Chondrocyte (in vitro differentiated cells): ENCODE measurements at places on chromosomes 4 and X. TPM values are rescaled to one million over a fixed set of nuclear protein-coding genes. Genes with fewer than 3 reads are reported as not detected.
A peak's percentile ranks its signal among the peaks of the same experiment; 100 is the strongest.

Gene ANAPC10
- total RNA-seq: 17.7 to 21.4 TPM (median 18.3 TPM) in 3 replicates

Gene MEPE
- not detected in 3 replicates for total RNA-seq

Gene ARMCX4
- total RNA-seq: 13.3 to 15.4 TPM (median 15.2 TPM) in 3 replicates

Gene CBLL2
- not detected in 3 replicates for total RNA-seq

Gene RNF113A
- total RNA-seq: 12.7 to 17.4 TPM (median 14.8 TPM) in 3 replicates

Gene FGFBP1
- total RNA-seq: not detected in 3 replicates

Gene GUCY1B1
- total RNA-seq: 13.7 to 21.5 TPM (median 20.5 TPM) in 3 replicates

Gene PLAC8
- 0.51 TPM in 1 of 3 replicates, not detected in the others for total RNA-seq

Gene MAGEC2
- not detected in 3 replicates for total RNA-seq

DNA sequence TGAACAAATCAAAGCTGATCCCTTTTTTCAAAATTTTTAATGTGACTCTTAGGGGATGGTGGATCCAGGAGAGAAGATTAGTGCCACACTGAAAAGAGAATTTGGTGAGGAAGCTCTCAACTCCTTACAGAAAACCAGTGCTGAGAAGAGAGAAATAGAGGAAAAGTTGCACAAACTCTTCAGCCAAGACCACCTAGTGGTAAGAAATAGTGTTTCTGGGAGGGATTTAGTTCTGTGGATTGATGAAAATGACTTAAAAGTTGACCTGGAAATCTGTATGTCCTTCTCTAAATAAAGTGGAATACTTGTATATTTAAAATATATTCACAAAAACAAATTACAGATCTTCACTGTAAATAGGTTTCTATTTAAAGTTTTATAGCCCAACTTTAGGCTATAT lies 29.2 kb downstream of the NUDT9 start:
- no peak overlapping the region for H3K27ac ChIP-seq
- no peaks in the 10 kb centered on the region for H3K27me3 ChIP-seq
- H3K4me1 ChIP-seq: no peaks in the 10 kb centered on the region
- peaks cover 11% of the 10 kb centered on the region for H3K36me3 ChIP-seq
- DNase-seq: no peak

DNA sequence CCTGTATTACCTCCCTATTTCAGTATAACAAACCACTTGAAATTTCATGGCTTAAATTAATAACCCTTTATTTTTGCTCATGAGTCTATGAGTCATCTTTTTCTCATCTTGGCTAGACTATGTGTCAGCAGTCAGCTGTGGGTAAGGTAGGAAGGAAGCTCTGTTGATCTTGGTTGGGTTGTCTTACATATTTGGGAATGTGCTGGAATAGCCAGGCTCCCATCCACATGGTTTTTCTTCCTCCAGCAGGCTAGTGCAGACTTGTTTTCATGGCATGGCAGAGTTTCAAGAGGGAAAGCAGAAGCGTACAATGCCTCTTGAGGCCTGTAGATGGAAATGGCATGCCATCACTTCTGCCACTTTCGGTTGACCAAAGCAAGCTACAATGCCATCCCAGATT lies 89.7 kb downstream of the LINC00632 start:
- no peaks in the 10 kb centered on the region for H3K36me3 ChIP-seq
- H3K4me1 ChIP-seq: peaks cover 4% of the 10 kb centered on the region
- no peak for DNase-seq
- H3K27me3 ChIP-seq: no peaks in the 10 kb centered on the region

DNA sequence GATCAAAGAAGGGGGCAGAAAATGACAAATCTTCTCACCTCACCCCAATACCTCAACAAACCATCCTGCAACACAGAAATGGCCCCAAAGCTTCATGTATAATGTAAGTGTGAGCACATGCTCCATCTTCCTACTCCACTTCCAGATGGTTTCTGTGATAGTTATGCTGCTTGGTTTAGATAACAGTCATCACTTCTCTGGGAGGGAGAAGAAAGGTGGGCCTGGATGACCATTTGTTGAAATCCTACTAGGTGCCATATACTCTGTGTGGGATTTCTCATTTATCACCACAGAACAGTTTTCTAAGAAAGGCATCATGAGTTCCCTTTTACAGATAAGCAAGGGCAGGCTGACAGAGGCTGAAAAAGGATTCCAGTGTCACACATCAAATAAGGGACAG lies 31.3 kb upstream of the NXF3 start:
- H3K27ac ChIP-seq: no peak overlapping the region
- no peaks in the 10 kb centered on the region for H3K27me3 ChIP-seq
- H3K4me3 ChIP-seq: no peak overlapping the region
- no peaks in the 10 kb centered on the region for H3K4me1 ChIP-seq
- no peaks in the 10 kb centered on the region for H3K36me3 ChIP-seq

- H3K27ac ChIP-seq: no peak overlapping the region
- H3K36me3 ChIP-seq: no peaks in the 10 kb centered on the region
- peaks cover 3% of the 10 kb centered on the region for H3K27me3 ChIP-seq
- no peaks in the 10 kb centered on the region for H3K4me1 ChIP-seq
- no peak for DNase-seq
These were observed 76.0 kb upstream of the H2AZ1 start for GRCh38 chr4:100026066-100026465.

- peaks cover 8% of the 10 kb centered on the region for H3K36me3 ChIP-seq
- H3K27me3 ChIP-seq: no peaks in the 10 kb centered on the region
- no peak for DNase-seq
- H3K4me1 ChIP-seq: peaks cover 3% of the 10 kb centered on the region
These were observed 124.5 kb downstream of the NPNT start for GRCh38 chr4:106019771-106020170.

DNA sequence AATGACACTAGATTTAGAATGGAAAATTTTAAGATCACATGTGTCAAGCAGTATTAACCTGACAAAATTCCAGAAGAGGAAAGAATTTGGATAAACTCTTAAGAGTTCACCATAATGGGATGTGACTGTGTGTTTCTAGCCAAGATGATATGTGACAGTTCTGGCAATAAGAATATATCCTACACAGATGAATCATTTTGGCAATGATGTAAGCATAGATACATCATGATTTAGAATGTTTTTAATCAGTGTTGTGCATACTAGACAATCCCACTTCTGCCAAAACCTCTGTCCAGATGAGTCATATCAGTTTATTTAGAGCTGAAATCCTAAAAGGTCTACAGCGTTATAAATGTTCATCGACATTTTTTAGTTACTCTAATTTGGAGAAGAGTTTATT lies 48.8 kb downstream of the PTCHD1 start:
- no peak for DNase-seq
- no peak overlapping the region for H3K27ac ChIP-seq
- peaks cover 2% of the 10 kb centered on the region for H3K27me3 ChIP-seq
- H3K36me3 ChIP-seq: no peaks in the 10 kb centered on the region

- no peak overlapping the region for H3K27ac ChIP-seq
- no peaks in the 10 kb centered on the region for H3K4me1 ChIP-seq
- peaks cover 6% of the 10 kb centered on the region for H3K36me3 ChIP-seq
- peak; percentile 59 for DNase-seq
These were observed 46.5 kb downstream of the ZFYVE28 start for GRCh38 chr4:2371765-2372487.

DNA sequence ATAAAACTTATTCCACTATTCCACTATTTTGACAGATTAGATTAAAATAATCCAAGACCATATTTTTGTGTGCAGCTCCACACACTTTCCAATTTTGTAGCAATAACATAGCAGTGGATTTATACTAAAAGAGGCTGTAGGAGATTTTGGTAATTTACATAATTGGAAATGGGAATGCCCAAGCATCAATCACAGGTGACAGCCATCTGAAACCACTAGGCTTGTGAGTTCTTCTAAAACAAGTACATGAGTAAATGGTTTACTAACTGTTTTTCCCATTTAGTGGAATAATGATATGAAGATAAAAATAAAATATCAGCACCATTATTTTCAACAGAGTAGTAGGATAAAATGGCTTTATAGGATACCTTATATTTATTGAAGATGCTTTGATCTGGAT lies 4.4 kb downstream of the ANK2 start:
- H3K4me3 ChIP-seq: no peak overlapping the region
- H3K4me1 ChIP-seq: peaks cover 16% of the 10 kb centered on the region
- no peaks in the 10 kb centered on the region for H3K36me3 ChIP-seq

GRCh38 chrX:16573781-16574180 lies 76.2 kb upstream of the S100G start:
- H3K36me3 ChIP-seq: no peaks in the 10 kb centered on the region
- no peaks in the 10 kb centered on the region for H3K27me3 ChIP-seq
- H3K27ac ChIP-seq: peak overlapping the region; percentile 69
- no peak for DNase-seq

- H3K4me3 ChIP-seq: no peak overlapping the region
- H3K27ac ChIP-seq: peak overlapping the region; percentile 92
- no peaks in the 10 kb centered on the region for H3K27me3 ChIP-seq
- peaks cover 24% of the 10 kb centered on the region for H3K4me1 ChIP-seq
- DNase-seq: no peak
These were observed 727.9 kb downstream of the CCSER1 start for GRCh38 chr4:90855111-90855510.

GRCh38 chr4:94834501-94834900 lies 76.7 kb downstream of the BMPR1B start:
- H3K36me3 ChIP-seq: no peaks in the 10 kb centered on the region
- no peak overlapping the region for H3K4me3 ChIP-seq
- H3K27ac ChIP-seq: no peak overlapping the region
- H3K27me3 ChIP-seq: no peaks in the 10 kb centered on the region
- peaks cover 13% of the 10 kb centered on the region for H3K4me1 ChIP-seq

- no peak overlapping the region for H3K4me3 ChIP-seq
- no peaks in the 10 kb centered on the region for H3K27me3 ChIP-seq
- H3K4me1 ChIP-seq: peaks cover 18% of the 10 kb centered on the region
- no peaks in the 10 kb centered on the region for H3K36me3 ChIP-seq
These were observed 40.8 kb downstream of the ARSD start for GRCh38 chrX:2888309-2888708.

DNA sequence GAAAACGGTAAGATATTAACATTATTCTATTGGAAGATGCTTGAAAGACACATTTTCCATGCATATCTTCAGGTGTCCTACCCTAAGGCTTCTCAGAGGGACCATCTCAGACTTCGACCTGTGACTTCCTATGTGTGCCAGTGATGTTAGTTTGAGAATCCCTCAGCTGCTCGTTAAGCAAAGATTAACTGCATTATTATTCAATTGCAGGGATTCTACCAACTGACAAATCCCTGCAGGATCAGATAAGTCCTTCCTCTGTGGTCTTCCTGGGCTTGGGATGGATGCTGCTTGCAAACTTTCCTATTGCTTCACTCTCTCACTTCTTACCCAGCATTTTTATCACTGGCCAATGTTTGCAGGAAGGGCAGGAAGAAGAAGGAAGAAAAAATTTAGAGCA lies 83.0 kb upstream of the PPARGC1A start:
- H3K27ac ChIP-seq: no peak overlapping the region
- H3K4me3 ChIP-seq: no peak overlapping the region
- DNase-seq: no peak
- H3K36me3 ChIP-seq: no peaks in the 10 kb centered on the region
- H3K27me3 ChIP-seq: no peaks in the 10 kb centered on the region

DNA sequence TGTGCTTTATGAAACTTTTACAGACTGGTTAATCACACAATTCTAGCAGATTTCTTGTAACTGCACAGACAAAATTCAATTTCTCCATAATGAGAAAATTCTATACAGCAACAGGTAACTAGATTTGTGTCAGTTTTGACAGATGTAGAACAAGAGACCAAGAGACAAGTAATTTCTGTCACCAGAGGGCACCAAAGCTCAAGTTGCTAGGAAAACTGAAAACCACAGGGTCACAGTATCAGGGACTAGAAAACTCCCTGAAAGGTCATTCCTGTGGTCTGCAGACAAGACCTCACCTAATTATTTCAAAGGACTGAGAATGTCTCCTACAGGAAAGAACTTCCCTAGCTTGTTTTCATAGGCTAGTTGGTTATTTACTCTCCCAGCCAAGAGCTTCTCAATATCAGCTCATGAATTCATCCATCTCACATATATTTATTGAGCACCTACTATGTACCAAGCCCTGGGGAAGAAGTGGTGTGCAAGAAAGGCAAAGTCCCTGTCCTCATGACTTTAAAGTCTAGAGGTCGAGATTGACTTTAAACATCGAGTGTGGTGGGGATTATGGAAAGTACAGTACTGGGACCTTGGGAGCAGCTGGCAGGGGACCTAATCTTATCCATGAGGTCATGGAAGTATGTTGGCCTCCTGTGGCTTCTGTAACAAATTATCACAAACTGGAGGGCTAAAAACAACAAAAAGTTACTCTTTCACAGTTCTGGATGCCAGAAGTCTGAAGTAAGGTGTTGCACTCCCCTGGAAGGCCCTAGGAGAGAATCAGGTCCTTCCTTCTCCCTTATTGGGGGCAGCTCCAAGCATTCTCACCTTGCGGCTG lies 47.8 kb upstream of the SETD7 start:
- no peak overlapping the region for H3K4me3 ChIP-seq
- no peak overlapping the region for H3K27ac ChIP-seq

DNA sequence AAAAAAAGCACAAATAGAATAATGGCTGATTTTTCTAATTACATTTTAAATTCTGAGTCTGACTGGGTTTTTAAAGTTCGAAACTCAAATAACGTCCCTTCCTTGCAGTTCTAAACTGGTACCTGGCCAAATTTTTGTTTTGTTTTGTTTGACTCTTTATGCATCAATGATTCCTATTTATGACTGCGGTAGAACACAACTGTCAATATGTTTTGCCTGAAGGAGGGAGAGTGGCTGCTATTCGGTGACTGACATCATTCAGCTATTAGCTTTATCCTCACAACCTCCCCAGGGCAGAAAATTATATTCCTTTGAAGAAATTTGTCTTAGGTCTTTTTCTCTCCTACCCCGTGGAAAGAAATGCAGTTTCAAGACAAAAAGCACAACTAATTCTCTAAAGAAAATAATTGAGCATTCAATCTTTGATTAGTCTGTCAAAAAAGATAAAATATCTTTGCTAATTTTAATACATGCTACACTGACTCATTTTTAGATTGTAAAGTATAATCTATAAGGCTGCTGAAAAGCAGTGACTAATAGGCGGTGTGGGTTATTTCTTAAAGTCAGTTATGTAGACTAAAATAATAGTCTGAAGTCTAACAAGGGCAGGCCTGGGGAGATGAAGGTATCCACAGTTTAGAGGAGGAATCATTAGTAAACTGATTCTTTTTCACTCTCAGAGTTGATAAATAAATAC lies 61.9 kb downstream of the TMEM150C start:
- no peak overlapping the region for H3K27ac ChIP-seq
- H3K4me1 ChIP-seq: peaks cover 5% of the 10 kb centered on the region
- no peak overlapping the region for H3K4me3 ChIP-seq

- peaks cover 60% of the 10 kb centered on the region for H3K4me1 ChIP-seq
- H3K4me3 ChIP-seq: no peak overlapping the region
- peak overlapping the region; percentile 88 for H3K27ac ChIP-seq
- H3K36me3 ChIP-seq: peaks cover 1% of the 10 kb centered on the region
- DNase-seq: no peak
- no peaks in the 10 kb centered on the region for H3K27me3 ChIP-seq
These were observed 50.5 kb upstream of the FAM9C start for GRCh38 chrX:13094828-13095341.

DNA sequence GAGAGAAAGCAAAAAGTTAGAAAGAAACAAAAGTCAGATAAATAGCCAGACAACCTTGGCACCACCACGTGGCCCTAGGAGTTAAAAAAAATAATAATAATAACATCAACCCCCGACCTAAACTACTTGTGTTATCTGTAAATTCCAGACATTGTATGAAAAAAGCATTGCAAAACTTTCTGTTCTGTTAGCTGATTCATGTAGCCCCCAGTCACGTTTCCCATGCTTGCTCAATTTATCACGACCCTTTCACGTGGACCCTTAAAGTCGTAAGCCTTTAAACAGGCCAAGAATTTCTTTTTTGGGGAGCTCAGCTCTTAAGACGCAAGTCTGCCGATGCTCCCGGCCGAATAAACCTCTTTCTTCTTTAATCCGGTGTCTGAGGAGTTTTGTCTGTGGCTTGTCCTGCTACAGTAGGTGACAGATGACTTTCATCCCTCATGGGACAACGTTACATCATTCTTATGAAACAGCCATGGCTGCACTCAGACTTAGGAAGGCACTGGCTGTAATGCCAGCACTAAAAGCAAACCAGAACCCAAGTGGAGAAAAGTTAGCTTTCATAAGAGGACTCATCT lies 520 bp downstream of the ACOX3 start:
- peaks cover 57% of the 10 kb centered on the region for H3K4me1 ChIP-seq
- H3K27ac ChIP-seq: peak overlapping the region; percentile 100
- peak overlapping the region; percentile 94 for H3K4me3 ChIP-seq
- DNase-seq: no peak
- no peaks in the 10 kb centered on the region for H3K36me3 ChIP-seq
